Renal pelvis (tissue), 12 donors: ENCODE measurements at places on chromosomes 7 and 10. TPM values are rescaled to one million over a fixed set of nuclear protein-coding genes. Genes with fewer than 3 reads are reported as not detected.
A peak's percentile ranks its signal among the peaks of the same experiment; 100 is the strongest.

KIAA1217 gene
- polyA plus RNA-seq = 83.5 TPM

EPHB6 gene
- polyA plus RNA-seq = 24.5 TPM

NACAD gene
- polyA plus RNA-seq = 10.8 TPM

FAM237B gene
- 0.68 TPM for polyA plus RNA-seq

NME8 gene
- 0.53 TPM for polyA plus RNA-seq

GRID2IP gene
- 1.3 TPM for polyA plus RNA-seq

PLCE1 gene
- 29.4 TPM for polyA plus RNA-seq

GRCh38 chr7:35908331-35909216 lies 107.7 kb downstream of the SEPTIN7 start:
- DNase-seq = no peak

DNA sequence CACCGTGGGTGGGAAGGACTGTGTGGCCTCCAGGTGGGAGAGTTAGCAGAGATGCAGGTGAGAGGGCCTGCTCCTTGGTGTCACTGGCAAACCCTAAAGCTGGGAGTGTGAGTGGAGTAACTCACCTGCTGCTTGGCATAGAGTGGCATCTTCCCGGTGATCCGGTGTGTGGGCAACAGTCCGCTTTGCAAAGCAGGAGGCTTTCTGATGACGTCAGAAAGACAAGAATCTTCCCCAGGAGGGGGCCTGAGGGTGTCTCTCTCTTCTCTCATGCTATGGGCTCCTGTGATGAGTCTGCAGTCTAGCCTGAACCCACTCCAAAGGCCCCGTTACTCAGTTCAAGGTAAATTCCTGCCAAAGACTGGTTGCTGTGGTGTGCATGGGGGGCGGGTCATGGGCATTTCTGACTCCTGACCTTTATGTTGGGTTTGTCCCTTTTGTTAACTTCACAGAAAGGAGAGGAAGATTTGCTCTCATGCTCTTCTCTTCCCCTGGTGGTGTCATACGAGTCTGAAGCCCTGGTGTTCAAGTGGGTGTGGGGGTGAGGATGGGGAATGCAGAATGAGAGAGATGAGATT lies 187.9 kb downstream of the GATA3 start:
- no peak for DNase-seq

DNA sequence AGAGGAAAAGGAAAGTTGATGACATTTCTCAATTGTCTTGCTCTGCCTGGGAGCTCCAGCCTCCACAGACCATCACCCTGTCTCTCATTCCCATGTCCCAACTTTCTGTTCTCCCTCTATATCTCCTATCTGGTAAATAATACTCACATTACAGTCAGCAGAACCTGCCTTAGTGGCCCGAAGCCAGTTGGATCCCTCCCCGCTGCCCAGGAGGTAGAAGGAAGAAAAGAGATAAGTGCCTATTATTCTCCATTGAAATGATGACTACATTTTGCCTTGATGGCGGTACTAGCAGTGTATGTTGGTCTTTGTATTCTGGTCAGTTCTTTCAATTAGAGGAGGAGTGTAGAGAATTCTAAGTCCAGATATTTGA lies 91.9 kb downstream of the CSTF2T start:
- DNase-seq = no peak

DNA sequence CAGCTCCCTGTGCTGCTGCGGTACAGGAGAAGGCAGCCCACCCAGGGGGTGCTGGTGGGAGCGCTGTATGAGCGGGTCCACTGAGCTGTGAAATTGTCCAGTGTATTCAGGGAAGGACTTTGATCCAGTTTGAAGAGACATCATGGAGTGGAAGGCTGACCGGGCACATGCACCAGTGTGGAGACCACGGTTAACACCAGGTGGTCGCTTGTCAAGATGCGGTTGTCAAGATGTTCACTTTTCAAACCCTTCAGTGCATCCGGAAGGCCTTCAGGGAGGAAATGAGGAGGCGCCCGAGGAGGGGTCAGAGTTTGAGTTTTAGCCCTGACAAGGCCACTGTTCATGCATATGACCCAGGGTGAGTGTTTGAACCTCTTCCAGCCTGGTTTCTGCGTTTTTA lies 6.1 kb downstream of the DOCK1 start:
- DNase-seq = no peak

DNA sequence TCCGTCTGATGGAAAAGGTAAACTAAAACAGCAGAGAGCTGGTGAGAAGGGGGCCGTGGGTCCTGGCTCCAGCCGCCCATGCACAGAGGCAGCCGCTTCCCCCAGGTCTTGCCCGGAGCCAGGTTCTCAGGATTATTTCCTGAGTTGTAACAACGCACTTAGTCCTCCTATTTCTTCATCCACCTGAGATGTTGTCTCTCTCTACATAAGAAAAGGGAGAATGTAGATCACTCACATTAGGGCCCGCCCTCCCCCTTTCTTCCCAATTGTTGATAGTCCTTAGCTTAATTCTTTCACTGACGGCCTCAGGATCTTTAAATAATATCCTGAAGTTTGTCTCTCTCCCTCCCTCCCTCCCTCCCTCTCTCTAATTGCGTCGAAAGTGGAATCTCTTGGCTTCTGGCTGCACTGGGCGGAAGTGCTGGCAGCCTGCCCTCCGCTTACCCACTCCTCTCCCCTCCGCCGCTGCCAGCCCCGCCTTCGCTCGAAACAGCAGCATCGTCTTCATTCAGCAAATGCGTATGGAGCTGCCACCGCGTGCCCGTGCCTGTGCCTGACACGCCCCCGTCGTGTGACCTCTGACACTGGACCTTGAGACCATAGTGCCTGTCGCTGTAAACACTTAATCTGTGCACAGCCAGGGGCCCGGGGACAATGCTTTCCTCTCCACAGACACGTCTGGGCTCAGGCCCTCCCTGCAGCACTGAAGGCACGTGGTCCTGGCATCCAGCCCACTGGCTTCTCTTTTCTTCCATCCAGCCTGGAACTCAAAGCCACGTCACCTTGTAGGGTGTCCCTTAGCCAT lies 174.5 kb upstream of the PPP2R2D start:
- peak; percentile 63 for DNase-seq

- peak; percentile 41 for DNase-seq
Observed at GRCh38 chr10:70405037-70405824, 1.3 kb downstream of the EIF4EBP2 start.

- no peak for DNase-seq
Observed at GRCh38 chr10:109317746-109318366, 605.5 kb downstream of the XPNPEP1 start.

DNA sequence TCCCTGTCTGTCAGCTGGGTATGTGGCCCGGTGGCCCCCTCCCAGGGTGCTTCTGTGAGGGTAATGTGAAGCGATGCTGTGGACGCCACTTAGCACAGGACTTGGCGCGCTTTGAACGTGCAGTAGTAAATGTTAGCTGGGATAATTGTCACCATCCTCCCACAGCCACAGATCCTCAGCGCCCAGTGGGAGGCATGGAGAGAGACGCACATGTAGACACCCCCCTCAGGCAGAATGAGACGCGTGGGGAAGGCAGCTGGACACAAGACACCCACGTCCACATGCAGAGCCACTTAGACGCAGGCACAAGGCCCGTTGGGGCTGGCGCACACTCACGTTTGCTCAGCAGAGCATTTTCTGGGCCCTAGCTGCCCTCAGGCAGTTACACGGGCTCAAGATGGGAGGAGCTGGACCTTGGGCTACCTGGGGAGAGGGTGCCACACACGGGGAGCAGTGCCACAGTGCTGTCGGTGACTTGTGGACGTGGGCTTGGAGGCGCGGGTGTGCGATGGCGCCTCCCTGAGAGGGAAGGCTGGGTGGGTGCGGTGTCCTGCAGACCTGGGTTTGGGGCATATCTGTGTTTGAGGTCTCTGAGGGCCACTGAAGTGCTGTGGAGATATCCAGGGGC lies 26.4 kb downstream of the ADCYAP1R1 start:
- no peak for DNase-seq

DNA sequence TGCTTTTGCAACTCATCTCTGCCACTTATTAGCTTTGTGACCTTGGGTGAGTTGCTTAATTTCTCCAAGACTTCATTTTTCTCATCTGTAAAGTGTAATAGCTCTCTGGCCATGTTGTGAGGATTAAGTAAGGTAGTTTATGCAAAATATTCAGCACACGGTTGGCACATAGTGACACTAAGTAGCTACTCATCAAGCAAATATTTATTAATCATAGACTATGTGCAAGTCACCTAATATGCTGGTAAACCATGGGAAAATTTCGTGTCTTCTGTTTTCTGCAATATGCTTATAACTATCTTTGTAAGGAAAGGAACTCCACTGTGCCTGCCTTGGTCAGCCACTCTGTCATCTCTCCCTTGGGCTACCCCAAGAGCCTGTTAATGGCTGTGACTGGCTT lies 50.3 kb upstream of the EGR2 start:
- no peak for DNase-seq

DNA sequence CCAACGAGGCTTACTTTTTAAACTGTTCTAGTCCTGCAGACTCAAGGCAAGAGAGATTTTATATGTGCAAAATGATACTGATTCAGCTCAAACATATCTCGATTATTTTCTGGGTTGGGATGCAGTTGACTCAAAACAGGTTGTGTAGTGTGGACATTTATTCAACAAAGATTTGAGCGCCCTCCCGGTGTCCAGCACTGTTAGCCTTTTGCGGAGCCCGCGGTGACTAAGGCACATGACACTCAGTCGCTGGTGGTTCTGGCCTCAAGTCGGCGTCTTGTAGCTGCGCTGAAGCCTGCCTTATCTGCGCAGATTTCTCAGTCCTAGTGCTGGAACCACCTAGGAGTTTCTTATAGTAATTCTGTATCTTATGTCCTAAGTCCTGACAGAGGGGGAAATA lies 938 bp upstream of the CADPS2 start:
- DNase-seq = peak; percentile 59

DNA sequence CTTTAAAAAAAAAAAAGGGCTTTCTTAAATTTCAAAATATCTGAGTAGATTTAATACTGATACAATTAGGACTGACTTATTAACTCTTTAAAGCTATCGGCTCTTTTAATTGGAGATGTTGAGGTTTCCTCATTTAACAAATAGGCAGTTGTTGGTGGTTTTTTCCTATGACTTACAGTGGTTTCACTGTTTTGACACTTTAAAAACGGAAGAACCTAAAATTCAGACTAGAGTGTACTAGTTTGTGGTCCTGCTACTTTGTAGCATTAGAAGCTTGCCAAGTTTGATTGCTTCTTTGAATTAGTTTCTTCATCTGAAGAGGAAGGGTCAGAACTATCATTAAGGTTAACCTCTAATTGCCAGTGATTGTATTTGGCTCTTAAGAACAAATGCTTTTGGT lies 27.7 kb downstream of the CUL1 start:
- DNase-seq = no peak

DNA sequence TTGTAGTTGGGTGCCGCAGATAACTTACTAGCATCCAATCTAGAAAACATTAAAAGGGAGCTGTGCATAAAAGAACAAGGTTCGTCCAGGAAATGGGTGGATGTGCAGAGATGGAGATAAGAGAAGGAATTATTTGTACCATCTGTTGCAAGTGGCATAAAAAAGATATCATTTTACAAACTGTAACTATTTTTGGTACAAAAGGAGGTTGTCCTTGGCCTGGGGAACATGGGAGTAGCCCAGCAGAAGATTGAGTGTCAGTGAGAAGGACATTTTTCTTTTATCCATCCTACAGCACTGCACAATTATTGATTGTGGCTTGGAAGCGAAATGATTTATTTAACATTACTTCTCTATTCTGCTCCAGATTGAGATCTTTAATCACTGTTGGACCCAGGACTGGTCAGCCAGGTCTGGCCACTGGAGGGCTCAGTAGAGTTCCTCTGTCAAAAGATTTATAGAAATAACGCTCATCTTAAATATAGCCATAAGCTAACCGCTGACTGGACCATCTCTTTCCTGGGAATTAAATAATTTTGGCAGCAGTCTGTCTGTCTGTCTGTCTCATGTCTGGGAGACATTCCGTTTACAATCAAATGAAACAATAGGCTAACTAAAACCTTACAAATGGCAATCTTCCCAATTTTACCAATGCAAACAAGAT lies 254.1 kb downstream of the KIAA1217 start:
- DNase-seq = no peak

- DNase-seq = no peak
Observed at GRCh38 chr10:82874671-82875070, 999.7 kb downstream of the NRG3 start.

DNA sequence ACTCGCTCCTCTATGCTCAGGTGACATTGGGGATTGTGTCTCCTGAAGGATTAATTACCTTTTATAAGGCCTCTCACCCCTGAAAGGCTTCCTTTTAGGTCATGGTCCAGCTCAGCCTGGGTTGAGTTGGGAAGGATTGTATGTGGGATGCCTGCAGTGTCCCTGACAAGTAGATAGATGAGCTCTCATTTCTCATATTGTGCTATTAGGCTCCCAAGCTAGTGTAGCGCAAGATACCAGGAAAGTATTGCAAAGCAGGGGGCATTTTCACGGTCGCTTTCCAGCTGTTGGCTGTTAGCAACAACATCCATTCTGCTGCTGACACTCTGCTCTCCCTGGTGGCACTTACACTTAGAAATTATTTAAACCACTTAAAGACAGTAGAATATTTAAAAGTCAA lies 31.9 kb downstream of the NXPH1 start:
- DNase-seq = no peak

DNA sequence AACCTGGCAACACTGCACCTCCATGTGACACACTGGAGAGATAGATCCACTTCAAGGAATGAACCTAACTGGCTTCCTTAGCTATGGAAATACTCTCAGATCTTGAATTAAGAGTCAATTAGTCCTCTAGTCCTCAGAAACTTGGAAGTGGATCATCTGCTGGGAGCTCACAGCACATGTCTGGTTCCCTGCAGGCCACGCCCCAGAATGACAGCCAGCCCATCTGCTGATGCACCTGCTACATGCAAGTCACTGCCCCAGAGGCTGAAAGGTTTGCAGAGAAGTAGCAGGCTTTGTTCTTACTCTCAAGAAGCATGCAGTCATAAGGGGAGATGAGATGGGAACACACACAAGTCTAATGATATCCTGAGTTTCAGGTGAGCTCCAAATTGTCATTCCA lies 275.9 kb downstream of the SKAP2 start:
- no peak for DNase-seq

GRCh38 chr10:92239151-92239599 lies 51.7 kb downstream of the CPEB3 start:
- DNase-seq = no peak
